ENCODE measurements at places on chromosomes 5 and 9.

DNA sequence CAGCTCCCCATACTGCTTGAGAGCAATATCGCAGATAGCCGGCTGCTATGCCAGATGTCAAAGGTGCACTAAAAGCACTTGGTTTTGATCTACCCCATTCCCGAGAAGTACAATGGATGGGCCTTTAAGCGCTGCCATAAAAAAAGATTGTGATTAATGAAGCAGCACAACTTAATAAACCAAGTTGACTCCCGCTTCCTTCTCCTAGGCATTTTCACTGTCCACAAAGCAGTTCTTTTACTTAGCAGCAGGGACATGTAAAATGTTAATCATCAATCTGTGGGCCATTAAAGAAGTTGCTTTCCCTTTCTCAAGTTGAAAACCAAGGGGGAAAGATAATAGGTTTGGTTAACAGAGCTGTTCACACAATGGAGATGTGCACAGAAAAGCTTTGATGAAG, 176.4 kb downstream of the TRPM6 start:
- no peak for DNase-seq

DNA sequence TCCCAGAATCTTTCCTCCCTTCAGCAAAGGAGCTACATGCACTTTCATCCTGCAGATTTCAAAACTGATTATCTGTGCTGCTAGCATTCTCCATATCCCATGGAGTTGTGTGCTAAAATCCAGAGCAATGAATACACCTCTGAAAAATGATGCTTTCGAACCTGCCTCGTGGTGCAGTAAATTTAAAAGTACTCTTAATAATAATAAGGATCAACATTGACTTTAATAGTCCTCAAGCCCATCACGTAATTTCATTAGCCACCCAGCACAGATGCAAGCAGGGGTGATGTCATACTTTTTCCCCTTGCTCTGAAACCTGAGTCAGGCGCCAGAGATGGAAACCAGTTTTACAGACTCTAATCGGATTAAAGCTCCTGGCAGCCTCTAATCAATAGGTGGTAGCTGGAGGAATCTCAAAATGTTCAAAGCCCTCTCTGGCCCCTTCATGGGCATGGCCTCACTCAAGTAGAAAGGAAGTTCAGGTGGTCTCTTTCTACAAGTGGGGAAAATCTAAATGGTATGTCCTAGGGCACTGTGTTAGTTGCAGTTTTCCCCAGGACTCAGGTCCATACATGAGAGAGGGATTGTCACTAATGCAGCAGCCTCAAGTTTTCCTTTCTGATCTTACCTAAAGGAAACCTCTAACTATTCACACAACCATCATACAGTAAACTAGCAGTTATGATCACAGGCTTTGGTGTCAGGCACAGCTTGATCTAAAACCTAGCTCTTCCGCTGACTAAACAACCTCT, 221.6 kb upstream of the SLC30A5 start:
- DNase-seq, result no peak

DNA sequence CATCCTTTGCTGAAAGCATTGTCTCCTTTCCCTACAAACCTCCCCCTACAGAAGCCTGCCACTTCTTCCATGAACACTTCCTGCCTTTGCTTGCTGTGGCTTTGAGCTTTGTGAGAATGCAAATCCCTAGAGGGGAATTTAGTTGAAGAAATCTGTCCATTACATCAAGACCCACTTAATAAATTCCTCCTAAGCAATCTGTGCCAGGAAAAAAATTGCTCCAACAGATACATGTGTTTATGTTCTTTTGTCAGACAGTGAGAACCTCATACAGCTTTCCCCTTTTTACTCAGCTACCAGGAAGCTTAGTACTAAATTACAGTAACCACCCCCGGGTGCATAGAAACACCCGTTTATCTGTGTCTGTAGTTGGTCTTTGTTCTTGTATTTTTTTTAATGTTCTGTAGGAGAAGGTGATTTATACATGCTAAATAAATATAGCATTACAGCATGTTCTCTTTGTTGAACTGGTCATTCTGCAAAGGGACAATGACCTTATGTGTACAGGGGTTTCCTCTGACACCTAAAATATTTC, 43.9 kb downstream of the SH3TC2 start:
- DNase-seq, result no peak

GRCh38 chr5:133744960-133745308, 132.6 kb upstream of the FSTL4 start:
- no peak for DNase-seq

DNA sequence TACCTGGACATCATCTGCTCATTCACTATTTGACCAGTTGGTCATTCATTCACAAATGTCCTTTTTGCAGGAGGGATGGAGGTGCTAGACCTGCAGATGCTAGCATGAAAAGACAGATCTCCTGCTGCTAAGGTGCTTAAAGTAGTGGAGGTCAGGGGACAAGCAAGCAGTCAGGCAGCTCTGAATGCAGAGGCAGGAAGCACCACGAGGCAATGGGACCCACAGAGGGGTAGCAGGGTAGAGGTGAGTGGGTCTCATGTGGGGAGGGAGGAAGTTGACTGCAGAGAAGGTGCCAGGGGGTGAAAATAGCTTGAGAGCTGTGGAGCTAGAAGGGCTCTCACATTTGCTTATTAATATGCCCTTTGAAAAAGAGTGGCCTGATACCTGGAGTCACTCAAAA, 25.2 kb downstream of the FXN start:
- no peak for DNase-seq

DNA sequence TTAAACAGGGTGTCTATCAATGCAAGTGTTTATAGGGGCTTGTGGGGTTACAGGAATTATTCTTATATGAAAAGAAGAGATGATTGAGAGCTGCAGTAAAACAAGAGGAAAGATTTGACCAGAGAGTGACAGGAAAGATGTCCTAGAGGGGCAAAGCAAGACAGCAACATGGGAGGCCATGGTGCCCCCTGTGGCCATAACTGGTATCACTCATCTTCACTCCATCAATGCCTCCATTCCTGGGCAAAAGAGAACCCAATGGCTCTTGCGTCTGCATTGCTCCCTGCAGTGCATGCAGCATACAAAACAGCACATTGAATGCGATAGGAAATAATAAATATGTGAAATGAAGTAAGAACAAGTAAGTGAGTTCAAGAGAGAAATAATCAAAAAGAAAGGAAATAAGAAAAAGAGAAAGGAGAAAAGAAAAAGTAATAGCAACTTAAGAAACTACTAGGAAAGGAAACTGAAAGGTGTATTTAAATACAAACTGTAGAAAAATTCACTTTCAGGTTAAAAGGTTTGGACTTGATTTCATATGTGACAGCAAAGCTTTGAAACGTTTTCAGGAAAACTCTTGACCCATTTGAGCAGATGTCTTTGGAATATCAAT, 206.6 kb downstream of the SEMA5A start:
- DNase-seq, result no peak

DNA sequence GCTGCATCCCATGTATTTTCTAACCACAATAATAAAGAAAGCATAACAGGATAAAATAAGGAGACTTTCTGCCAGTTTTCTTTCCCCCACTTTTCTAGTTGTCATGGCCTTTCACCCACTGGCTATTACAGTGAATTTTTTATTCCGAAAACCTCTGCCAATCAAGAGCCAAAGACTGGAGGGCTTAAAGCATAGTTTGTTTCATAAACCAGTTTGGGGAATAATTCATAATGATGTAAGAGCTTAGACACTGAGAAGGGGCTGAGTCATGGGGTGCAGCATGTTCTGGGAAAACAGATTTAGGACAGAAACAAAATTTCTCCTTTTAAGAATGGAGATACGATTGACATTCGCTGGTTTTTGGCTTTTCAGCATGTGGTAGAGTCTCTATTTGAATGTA, 4.4 kb upstream of the GLIPR2 start:
- no peak for DNase-seq
